Karpas-422 (cell line): ENCODE measurements at places on chromosomes 16 and 17. TPM values are rescaled to one million over a fixed set of nuclear protein-coding genes. Genes with fewer than 3 reads are reported as not detected.

EVI2A gene
- not detected in 2 replicates for total RNA-seq

DNA sequence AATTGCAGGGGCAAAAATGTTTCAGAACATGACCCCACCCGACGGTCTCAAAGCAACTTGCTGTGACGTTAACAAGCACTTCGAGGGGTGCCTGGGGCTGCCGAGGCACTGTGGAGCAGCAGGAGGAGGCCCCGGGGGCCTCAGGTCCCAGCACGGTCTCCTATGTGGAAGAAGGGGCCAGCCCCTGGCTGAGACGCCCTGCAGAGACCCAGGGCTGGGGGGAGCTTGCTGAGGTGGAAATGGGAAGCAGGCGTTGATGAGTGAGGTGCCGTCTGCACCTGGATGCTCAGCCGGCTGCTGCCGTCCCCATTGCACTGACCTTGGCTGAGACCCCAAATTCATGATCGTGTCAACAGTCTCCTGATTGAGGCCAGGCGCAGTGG is 46.5 kb downstream of the NT5M start:
- H3K36me3 ChIP-seq, result no peaks in the 10 kb centered on the region
- no peak overlapping the region for H3K27ac ChIP-seq

MMP25 gene
- total RNA-seq, result 0.15 and 0.47 TPM in 2 replicates

DNA sequence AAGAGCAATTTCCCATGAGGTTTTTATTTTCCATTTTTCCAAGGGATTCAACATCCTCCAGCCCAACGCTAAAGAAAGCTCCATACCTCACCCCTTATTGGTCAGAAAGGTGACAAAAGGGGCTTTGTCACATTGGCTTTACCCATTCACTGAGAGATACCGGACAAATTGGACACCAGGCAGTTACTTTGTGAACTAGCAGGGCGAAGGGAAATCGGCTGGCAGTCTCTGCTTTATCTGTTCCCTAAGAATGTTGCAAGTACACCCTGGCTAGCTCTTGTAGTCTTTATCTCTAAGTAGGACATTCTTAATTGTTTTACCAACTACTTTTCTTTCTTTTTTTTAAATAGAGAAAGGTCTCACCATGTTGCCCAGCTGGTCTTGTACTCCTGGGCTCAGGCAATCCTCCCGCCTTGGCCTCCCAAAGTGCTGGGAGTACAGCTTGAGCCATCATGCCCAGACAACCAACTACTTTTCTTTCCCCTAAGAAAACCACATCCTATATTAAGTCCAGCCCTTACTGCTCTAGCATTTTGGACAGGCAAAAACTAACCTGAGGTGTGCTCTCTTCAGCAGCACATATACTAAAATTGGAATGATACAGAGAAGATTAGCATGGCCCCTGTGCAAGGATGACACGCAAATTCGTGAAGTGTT is 16.8 kb downstream of the PRPSAP1 start:
- no peak overlapping the region for H3K27ac ChIP-seq
- H3K4me1 ChIP-seq, result no peaks in the 10 kb centered on the region
- H3K36me3 ChIP-seq, result no peaks in the 10 kb centered on the region
- no peaks in the 10 kb centered on the region for H3K27me3 ChIP-seq

GRCh38 chr17:74858672-74859458 is 820 bp downstream of the GRIN2C start:
- no peaks in the 10 kb centered on the region for H3K36me3 ChIP-seq
- no peak overlapping the region for H3K27ac ChIP-seq
- peaks cover 6% of the 10 kb centered on the region for H3K4me1 ChIP-seq
- no peak for DNase-seq
- H3K27me3 ChIP-seq, result no peaks in the 10 kb centered on the region

TMEM100 gene
- total RNA-seq, result 0.43 and 1.1 TPM in 2 replicates

DNA sequence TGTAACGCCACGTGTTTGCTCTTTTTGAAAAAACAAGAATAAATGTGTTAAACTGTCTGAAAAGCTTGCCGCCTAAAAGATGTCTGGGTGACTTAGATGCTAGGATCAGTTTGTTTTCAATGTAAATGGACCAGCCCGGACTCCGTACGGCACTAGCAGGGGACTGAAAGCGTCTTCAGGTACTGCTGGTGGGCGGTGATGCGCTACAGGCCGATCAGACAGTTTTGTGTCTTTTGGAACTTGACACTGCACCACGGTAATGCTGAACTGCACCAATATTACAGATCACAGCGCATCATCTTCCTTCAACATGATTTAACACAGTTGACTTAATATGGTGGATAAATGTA is 727 bp upstream of the MBTPS1 start:
- no peaks in the 10 kb centered on the region; the same call in 1 of the 2 replicates for H3K36me3 ChIP-seq
- no peak for DNase-seq
- H3K27ac ChIP-seq, result peak overlapping the region; percentile 82
- peaks cover 23% of the 10 kb centered on the region for H3K4me1 ChIP-seq
- H3K4me3 ChIP-seq, result peak overlapping the region; percentile 91

TMC5 gene
- not detected in 2 replicates for total RNA-seq

- no peaks in the 10 kb centered on the region for H3K27me3 ChIP-seq
- H3K4me3 ChIP-seq, result no peak overlapping the region
- no peaks in the 10 kb centered on the region for H3K4me1 ChIP-seq
- no peak for DNase-seq
- H3K36me3 ChIP-seq, result no peaks in the 10 kb centered on the region
Observed at GRCh38 chr16:74268372-74268782, 28.2 kb upstream of the PSMD7 start.

DBNDD1 gene
- total RNA-seq, result 0.43 TPM in 1 of 2 replicates, not detected in the other

CCR7 gene
- not detected in 2 replicates for total RNA-seq

TBC1D28 gene
- not detected in 2 replicates for total RNA-seq

GRCh38 chr17:41697122-41697962 is 8.7 kb downstream of the EIF1 start:
- H3K36me3 ChIP-seq, result peaks cover 5% of the 10 kb centered on the region
- no peaks in the 10 kb centered on the region for H3K27me3 ChIP-seq
- no peaks in the 10 kb centered on the region for H3K4me1 ChIP-seq
- no peak for DNase-seq
- H3K4me3 ChIP-seq, result no peak overlapping the region
- H3K27ac ChIP-seq, result no peak overlapping the region

- no peak overlapping the region for H3K4me3 ChIP-seq
- H3K4me1 ChIP-seq, result peaks cover 12% of the 10 kb centered on the region
- no peak for DNase-seq
- H3K36me3 ChIP-seq, result no peaks in the 10 kb centered on the region
Observed at GRCh38 chr16:90072442-90073105, 4.6 kb downstream of the PRDM7 start.

IKZF3 gene
- 83.0 and 137 TPM in 2 replicates for total RNA-seq

DNA sequence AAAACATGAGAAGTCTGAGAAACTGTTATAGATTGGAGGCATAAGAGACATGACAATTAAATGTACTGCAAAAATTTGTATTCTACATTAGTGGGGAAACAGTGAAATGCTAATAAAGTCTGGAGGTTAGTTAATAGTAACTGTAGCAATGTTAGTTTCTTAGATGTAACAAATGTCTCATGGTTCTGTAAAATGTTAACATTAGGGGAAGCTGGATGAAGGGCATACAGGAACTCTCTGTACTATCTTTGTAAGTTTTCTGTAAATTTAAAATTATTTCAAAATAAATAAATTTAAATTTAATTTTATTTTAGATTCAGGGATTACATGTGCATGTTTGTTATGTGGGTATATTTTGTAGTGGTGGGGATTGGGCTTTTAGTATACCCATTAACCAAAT is 70.0 kb upstream of the IRX6 start:
- no peaks in the 10 kb centered on the region for H3K27me3 ChIP-seq
- peaks cover 39% of the 10 kb centered on the region for H3K4me1 ChIP-seq
- no peak overlapping the region for H3K27ac ChIP-seq
- H3K36me3 ChIP-seq, result no peaks in the 10 kb centered on the region

DNA sequence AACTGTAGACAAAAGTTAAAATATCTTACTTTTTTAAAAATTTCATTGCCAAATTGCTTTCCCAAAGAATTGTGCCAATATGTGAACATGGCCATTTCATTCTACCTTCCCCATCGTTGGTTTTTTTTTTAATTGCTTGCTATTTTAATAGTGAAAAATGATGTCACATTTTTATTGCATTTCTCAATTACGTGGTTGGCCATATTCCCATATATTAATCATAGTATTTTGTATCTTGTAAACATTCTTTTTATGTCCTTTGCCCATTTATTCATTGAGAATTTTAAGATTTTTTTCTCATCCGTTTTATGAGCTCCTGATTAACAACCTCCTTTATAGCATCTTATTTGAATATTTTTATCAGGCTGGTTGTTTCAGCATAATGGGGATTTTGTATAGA is 7.2 kb downstream of the OMG start:
- peaks cover 7% of the 10 kb centered on the region; the same call in 1 of the 2 replicates for H3K4me1 ChIP-seq
- no peaks in the 10 kb centered on the region for H3K27me3 ChIP-seq
- DNase-seq, result no peak
- peaks cover 9% of the 10 kb centered on the region; the same call in 1 of the 2 replicates for H3K36me3 ChIP-seq
- H3K4me3 ChIP-seq, result no peak overlapping the region

PLA2G10 gene
- total RNA-seq, result not detected in 2 replicates

DNA sequence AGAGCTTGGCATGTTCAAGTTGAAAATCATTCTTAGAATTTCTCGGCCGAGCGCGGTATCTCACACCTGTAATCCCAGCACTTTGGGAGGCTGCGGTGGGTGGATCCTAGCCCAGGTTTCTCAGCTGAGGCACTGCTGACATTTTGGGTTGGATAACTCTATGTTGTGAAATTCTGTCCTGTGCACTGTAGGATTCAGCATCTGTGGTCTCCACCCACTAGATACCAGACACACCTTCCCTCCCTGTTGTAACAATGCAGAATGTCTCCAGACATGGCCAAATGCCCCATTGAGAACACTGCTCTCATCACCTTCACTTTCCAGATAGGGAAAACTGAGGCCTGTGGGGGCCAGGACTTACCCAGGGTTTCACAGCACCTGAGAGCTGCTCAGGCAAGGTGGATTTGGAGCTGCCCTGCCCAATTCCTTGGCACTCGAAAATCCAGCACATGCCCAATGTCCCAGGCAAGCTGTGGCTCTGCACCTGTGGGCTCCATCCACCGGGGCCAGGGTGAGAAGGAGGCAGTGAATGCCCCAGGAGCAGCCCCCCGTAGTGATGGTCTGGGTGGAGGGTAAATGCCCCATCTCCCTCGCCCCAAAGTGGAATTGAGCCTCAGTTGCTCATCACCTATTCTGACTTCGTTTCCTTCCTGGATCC is 20.2 kb upstream of the TVP23A start:
- H3K4me3 ChIP-seq, result no peak overlapping the region
- H3K27ac ChIP-seq, result no peak overlapping the region
- H3K27me3 ChIP-seq, result no peaks in the 10 kb centered on the region
- H3K4me1 ChIP-seq, result no peaks in the 10 kb centered on the region
- DNase-seq, result no peak

DNA sequence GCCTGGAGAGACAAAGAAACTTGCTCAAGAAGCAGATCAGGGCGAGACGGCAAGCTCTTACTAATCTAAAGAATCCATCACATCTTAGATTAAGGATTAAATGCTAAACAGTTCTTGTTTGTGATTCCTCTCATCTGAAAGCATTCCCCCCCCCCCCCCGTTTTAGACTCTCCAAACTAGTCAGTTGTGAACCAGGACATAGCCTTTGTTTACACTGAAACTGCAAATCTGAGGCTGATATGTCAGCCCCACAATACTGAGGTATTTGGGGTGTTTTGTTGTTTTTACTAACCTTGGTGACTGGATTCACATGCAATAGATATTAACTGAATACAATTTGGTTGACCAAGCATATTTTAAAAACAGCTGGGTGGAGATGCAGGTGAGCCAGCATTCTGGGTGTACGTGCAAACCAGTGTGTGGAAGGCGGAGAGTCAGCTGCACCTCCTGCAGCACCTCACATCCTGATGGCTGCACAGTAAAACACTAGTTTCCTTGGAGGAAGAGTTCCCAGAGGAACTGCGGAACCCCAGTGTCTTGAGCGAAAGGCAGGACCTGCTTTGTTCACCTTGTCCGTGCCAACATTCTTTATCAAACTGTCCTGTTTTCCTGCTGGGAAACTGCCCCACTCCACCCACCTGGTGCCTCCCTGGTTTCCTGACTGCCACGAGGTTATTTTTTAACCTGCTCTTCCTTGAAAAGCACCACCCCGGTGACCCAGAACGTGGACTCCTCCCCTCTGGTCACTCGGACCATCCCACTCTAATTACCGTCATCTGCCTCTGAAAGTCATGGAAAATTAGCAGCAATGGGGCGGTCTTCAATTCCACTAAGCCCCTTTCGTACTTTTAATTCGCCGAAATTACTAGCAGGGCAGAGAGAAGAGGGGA is 1.2 kb upstream of the YPEL2 start:
- no peak overlapping the region for H3K4me3 ChIP-seq
- peaks cover 8% of the 10 kb centered on the region; the same call in 1 of the 2 replicates for H3K27me3 ChIP-seq
- no peak for DNase-seq
- no peaks in the 10 kb centered on the region for H3K36me3 ChIP-seq
- H3K4me1 ChIP-seq, result peaks cover 45% of the 10 kb centered on the region

- H3K4me1 ChIP-seq, result no peaks in the 10 kb centered on the region
- DNase-seq, result no peak
- no peaks in the 10 kb centered on the region for H3K36me3 ChIP-seq
Observed at GRCh38 chr16:87253536-87253935, 63.7 kb downstream of the C16orf95 start.
